ENCODE measurements at places on chromosomes 16 and 17. TPM values are rescaled to one million over a fixed set of nuclear protein-coding genes. Genes with fewer than 3 reads are reported as not detected.

- no peak overlapping the region for H3K4me3 ChIP-seq
- H3K36me3 ChIP-seq: no peaks in the 10 kb centered on the region
- H3K27me3 ChIP-seq: peaks cover 30% of the 10 kb centered on the region
- H3K27ac ChIP-seq: no peak overlapping the region
- DNase-seq: no peak
These were observed 23.0 kb downstream of the ARHGAP23 start for GRCh38 chr17:38451030-38451839.

GRCh38 chr17:62702746-62703260 is 75.3 kb downstream of the MRC2 start:
- no peak overlapping the region for H3K4me3 ChIP-seq
- peaks cover 24% of the 10 kb centered on the region for H3K27me3 ChIP-seq
- H3K36me3 ChIP-seq: no peaks in the 10 kb centered on the region
- no peak for DNase-seq
- no peak overlapping the region for H3K27ac ChIP-seq

- DNase-seq: no peak
- H3K36me3 ChIP-seq: no peaks in the 10 kb centered on the region
- no peak overlapping the region for H3K27ac ChIP-seq
- H3K27me3 ChIP-seq: peaks cover 80% of the 10 kb centered on the region
- peaks cover 20% of the 10 kb centered on the region for H3K4me1 ChIP-seq
These were observed 11.0 kb downstream of the NEUROD2 start for GRCh38 chr17:39596543-39597267.

DNA sequence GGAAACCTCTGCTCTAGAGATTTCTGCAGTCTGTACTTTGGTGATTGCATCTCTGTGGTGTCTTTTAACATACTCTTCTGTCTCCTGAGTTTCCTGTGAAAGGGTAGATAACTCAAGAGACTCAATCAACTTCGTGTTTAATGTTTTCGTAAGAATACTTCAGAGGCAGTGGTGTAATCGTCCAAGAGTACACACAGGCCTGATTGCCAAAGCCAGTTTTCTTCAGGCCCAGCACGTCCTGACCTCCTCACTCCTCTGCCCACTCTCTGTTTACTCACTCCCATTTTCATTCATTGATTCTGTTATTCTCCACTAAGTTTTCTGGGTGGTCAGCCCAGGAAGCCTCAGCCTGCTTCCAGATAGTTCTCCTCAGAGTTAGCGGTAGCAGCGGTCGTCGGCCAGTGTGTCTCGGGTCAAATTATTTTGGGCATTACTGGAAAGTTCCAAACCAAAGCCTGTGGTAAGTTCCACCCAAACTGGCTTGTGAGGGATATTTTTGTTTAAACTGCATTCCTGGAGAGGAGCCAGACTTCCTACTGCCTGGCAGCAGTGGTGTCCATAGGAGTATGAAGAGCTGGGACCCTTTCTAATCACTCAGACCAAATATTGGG is 293.2 kb downstream of the WWOX start:
- H3K4me3 ChIP-seq: no peak overlapping the region
- no peaks in the 10 kb centered on the region for H3K4me1 ChIP-seq

DNA sequence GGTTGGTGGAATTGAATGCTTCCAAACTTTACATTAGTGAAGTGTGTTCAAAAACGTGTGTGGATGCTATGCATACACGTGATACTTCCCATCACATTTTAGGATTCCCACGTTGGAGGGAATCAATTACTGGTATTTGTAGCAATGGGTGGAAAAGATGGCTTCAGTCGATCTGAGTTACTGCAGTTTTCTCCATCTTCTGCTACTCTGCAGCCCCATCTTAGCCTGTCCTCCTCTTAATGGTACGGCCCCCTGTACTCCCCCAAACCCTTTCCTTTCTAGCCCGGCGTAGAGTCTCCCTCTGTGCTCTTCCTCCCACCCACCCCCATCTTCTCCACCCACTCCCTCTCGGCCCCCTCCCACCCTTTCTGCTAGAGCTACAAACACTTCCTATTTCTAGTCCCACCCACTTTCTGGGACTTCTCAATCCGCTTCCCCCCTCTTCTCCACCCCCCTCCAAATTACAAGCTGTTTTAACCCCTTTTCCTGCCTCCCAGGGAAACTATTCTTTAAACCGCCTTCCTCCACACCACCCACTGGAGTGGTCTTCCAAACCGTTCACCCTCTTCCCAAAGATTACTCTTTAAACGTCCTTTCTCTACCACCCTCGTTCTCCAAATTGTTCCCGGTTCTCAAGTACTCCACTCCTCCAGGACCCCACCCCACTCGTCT is 1.1 kb downstream of the CHTF8 start:
- peak overlapping the region; percentile 88 for H3K4me3 ChIP-seq
- H3K4me1 ChIP-seq: peaks cover 48% of the 10 kb centered on the region

DNA sequence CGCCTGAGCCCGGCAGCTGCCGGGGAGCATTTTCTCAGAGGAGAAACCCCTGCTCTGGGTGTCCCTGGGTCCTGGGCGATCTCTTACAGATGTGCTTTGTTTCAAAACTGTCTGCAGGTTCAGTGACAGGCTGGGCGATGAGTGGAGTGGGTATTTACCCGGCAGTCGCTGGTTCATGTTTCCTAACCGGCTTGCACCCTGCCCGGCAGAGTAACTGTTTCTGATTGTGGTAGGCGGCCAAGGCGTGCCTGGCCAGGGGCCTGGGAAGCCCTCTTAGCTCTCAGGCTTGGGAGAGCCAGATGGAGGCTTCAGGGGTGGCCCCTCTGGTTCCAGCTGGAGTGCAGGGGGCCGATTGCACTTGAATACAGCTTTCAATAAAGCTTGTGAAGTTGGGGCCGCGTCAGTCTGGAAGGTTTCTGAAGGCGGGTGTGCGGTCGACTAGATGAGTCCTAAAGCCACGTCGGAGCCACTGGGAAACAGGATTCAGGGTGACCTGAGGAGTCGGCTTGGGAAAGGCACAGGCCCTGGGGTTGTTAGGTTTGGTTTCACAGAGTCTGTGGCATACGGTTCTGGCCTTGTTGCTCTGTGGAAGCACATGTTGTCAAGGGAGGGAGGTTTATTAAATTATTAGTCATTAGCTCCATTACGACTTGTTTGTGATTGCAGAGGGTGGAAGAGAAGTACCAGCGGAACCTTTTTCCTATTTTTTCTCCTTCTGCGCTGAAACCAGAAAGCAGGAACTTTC is 1.4 kb downstream of the BAIAP2 start:
- no peaks in the 10 kb centered on the region for H3K36me3 ChIP-seq
- H3K27ac ChIP-seq: no peak overlapping the region
- peaks cover 11% of the 10 kb centered on the region for H3K4me1 ChIP-seq
- H3K27me3 ChIP-seq: peaks cover 8% of the 10 kb centered on the region

DNA sequence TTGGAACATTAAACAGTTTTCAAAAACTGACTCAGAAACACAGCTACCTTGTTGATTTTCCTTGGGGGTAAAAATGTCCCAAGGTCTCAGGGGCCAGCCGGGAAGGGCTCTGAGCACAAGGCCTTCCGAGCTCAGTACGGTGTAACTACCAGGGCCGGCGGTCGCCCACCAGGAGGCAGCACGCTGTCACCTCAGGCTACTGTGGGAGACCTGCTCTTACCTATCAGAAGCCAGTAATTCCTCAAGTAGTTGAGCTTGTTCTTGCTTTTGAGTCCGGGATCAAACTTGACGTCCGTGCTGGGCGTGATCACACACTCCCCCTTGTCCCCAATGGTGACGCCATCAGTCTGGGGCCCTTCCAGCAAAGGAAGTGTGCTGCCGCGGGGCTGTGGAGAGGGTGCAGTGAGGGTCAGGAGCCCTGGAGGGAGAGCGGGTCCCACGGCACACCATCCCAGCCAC is 43.4 kb upstream of the ICAM2 start:
- peaks cover 73% of the 10 kb centered on the region for H3K4me1 ChIP-seq
- no peaks in the 10 kb centered on the region for H3K27me3 ChIP-seq
- peak overlapping the region; percentile 54 for H3K4me3 ChIP-seq
- DNase-seq: peak; percentile 78
- H3K36me3 ChIP-seq: peaks cover 54% of the 10 kb centered on the region
- H3K27ac ChIP-seq: peak overlapping the region; percentile 78

DNA sequence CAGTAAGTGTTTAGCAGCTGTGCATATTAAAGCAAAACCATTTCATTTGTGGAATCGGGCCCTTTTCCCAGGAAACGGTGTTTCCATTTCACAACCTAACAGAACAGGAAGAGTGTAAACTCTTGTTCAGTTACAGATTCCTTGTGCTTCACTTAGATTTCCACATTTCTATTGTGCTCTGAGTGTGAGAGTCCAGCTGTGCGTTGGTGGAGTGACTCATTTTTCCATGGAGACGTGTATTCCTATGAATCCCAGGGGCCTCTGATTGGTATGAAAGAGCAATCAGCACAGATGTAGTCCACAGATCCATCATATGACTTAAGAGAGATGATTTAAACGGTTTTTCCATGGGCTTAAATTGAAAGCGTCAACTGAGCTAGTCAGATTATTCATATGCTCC is 13.3 kb upstream of the CAVIN1 start:
- no peaks in the 10 kb centered on the region for H3K27me3 ChIP-seq
- no peak for DNase-seq
- H3K27ac ChIP-seq: no peak overlapping the region
- peaks cover 1% of the 10 kb centered on the region for H3K4me1 ChIP-seq
- H3K36me3 ChIP-seq: no peaks in the 10 kb centered on the region
- H3K4me3 ChIP-seq: no peak overlapping the region

DNA sequence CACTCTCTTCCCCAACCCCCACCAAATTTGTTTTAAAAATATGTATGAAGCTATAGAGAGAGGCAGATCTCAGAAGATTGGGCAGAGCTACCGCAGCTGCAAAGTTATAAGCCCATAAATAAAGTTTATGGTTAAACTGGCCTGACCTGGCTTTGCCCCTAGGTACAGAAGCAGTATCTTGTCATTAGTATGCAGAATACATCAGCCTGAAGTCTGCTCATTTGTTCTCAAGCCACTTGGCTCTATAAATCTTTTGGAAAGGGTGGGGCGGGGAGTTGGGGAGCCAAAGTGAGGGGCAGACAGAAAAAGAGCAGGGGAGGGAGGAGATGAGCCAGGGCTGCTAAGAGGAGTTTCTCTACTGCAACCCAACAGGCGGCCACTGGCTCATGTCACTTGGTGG is 113.2 kb downstream of the SOX9 start:
- H3K27ac ChIP-seq: no peak overlapping the region
- H3K27me3 ChIP-seq: peaks cover 5% of the 10 kb centered on the region
- H3K4me1 ChIP-seq: no peaks in the 10 kb centered on the region
- no peak overlapping the region for H3K4me3 ChIP-seq

DNA sequence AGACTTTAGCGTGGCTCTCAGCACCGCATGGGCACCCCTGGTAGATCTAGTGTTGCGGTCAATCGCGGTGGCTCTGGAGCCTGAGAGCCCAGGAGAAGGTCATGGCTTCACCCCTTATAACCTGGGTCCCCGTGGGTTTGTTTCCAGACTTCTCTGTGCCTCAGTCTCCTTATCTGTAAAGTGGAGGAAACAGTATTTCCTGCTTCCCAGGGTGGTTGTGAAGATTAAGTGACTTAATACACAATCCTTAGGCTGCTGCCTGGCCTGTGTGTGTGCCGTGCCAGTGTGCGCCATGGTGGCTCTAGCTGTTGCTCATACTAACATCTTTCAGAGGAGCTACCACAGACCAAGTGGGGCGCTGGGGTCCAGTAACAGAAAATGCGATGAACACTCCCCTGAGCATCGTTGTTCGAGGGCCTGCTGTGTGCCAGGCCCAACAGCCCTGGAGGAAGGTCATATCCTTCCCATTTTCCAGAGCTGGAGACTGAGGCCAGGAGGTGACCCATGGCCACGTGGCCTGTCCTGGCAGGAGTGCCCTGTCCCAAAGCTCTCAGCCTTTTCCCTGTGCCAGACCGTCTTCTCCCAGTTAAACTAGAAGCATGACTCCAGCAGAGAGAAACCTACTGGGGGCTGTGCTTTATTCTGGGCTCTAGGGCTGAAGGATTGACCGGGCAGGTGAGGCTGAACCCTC is 70.1 kb downstream of the CMIP start:
- DNase-seq: no peak
- no peaks in the 10 kb centered on the region for H3K36me3 ChIP-seq
- no peak overlapping the region for H3K4me3 ChIP-seq
- no peak overlapping the region for H3K27ac ChIP-seq

- peak overlapping the region; percentile 84 for H3K4me3 ChIP-seq
- no peaks in the 10 kb centered on the region for H3K27me3 ChIP-seq
- DNase-seq: peak; percentile 40
- H3K4me1 ChIP-seq: peaks cover 82% of the 10 kb centered on the region
- H3K36me3 ChIP-seq: peaks cover 22% of the 10 kb centered on the region
- peak overlapping the region; percentile 95 for H3K27ac ChIP-seq
These were observed 2.0 kb downstream of the ADCY7 start for GRCh38 chr16:50268352-50268751.

DNA sequence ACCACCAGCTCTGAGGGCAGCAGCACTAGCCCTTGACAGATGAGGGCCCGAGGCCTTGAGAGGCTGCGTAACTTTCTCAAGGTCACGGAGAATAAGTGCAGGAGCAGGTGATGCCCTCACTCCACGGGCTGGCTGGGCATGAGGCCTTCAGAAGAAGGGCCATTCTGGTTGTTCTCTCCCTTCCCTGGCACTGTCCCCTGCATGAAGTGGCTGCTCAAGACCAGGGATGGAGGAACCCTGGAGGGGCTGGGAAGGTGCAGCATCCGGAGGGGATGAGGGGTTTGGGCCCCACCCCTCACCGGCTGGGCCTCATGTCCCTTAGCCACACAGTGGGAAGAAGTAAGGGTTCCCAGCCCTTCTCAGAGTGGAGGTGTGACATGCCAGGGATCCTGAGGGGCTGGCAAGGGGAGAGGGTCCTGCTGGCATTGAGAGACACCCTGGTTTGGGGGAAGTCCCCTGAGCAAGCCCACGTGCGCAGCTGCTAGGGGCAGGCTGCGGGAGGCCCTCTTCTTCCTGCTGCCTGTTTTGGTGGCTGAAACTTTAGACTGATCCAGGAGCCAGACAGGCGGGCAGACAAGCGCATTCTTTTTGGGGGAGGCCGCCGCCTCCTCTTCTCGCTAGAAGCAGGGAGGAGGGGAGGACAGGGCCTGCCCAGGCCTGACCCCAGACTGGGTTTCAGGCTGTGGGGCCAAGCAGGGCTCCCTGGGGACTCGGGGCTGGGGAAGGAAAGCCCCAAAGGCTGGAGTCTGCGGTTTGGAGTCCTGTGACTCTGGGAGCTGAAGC is 74.0 kb downstream of the N4BP1 start:
- H3K27ac ChIP-seq: peak overlapping the region; percentile 58
- no peaks in the 10 kb centered on the region for H3K27me3 ChIP-seq
- peaks cover 19% of the 10 kb centered on the region for H3K4me1 ChIP-seq
- peak; percentile 55 for DNase-seq
- no peak overlapping the region for H3K4me3 ChIP-seq
- peaks cover 1% of the 10 kb centered on the region for H3K36me3 ChIP-seq

- no peak overlapping the region for H3K27ac ChIP-seq
- H3K27me3 ChIP-seq: no peaks in the 10 kb centered on the region
- H3K4me1 ChIP-seq: no peaks in the 10 kb centered on the region
- H3K4me3 ChIP-seq: no peak overlapping the region
- H3K36me3 ChIP-seq: no peaks in the 10 kb centered on the region
These were observed 209.5 kb upstream of the MPHOSPH6 start for GRCh38 chr16:82379551-82379950.

The ADAP2 gene
- 1.5 TPM for total RNA-seq

The P2RX5 gene
- total RNA-seq: 39.5 TPM

The CES2 gene
- 24.7 TPM for total RNA-seq

The HSF5 gene
- 3.2 TPM for total RNA-seq

The TM4SF5 gene
- not detected for total RNA-seq

The NKD1 gene
- 3.6 TPM for total RNA-seq
